ENCODE measurements at places on chromosomes 1 and 21. TPM values are rescaled to one million over a fixed set of nuclear protein-coding genes. Genes with fewer than 3 reads are reported as not detected.

DNA sequence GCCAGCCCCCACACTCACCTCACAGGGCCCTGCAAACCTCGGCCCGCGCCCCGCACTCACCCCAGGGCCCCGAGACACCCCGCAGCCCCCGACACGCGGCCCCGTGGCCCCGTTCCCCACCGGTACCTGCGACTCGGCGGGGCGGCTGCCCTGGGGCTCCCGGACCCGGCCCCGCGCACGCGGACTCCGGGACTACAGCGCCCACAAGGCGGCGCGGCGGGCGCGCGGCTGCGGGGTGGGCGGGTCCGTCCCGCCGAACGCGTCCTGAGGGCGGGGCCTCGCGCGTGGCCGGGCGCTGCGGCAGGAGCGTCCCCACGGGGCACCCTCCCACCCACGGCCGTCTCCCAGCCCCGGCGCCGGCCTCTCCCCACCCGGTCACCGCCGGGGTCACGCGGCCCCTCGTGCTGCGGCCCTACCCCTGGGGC lies at the start of gene SLC19A1:
Gene SLC19A1 (minus strand): TSS at position 199 of the 425 bp plus-strand sequence. CDS start 4,481 bp downstream, outside the sequence.
- peak; percentile 73 for DNase-seq

- DNase-seq = no peak
Measured at GRCh38 chr1:203265541-203265940, 36.1 kb upstream of the CHIT1 start.

Gene ATAD3B
- 24.3 TPM for total RNA-seq

- DNase-seq = no peak
Measured at GRCh38 chr1:172966844-172967540, 83.7 kb downstream of the TNFSF18 start.

- no peak for DNase-seq
Measured at GRCh38 chr1:194078765-194079164, 892.4 kb upstream of the B3GALT2 start.

- no peak for DNase-seq
Measured at GRCh38 chr1:204339541-204339940, 20.2 kb downstream of the PLEKHA6 start.

GRCh38 chr1:162230096-162230495 lies 146.6 kb downstream of the SPATA46 start:
- DNase-seq = no peak

Gene INTS11
- total RNA-seq = 87.0 TPM

Gene PTBP2
- 13.2 TPM for total RNA-seq

- DNase-seq = no peak
Measured at GRCh38 chr21:38241029-38241740, 15.6 kb upstream of the KCNJ15 start.
